ENCODE measurements at places on chromosomes 6 and 20.

DNA sequence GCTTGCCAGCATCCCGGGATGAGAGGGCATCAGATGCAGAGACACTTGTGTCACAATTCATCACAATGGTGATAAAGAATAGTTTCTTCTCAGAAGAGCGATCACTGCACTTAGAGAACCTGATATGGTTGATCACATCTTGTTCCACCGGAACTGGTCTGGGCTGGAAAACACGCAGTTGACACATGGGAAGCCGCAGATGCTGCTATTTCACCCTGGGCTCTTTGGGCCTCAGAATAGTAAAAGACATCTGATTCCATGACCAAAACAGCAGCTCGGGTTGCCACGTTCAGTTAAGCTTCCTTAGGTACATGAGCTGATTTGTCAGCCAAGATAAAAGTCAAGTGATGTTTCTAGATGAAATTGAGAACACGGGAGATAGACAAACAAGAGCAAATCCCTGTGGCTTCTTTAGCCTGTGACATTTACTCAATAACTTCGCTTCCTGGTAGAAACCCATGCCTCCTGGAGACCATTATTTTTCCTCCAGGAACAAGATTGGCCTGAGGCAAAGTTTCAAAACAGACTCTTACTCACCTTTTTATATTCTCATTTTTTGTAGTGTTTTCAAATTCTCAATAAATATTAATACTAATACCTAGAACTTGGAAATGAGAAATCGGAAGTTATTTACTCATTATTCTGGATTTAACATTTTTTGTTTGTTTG lies 59.4 kb downstream of the TRMT6 start:
- no peak for DNase-seq

DNA sequence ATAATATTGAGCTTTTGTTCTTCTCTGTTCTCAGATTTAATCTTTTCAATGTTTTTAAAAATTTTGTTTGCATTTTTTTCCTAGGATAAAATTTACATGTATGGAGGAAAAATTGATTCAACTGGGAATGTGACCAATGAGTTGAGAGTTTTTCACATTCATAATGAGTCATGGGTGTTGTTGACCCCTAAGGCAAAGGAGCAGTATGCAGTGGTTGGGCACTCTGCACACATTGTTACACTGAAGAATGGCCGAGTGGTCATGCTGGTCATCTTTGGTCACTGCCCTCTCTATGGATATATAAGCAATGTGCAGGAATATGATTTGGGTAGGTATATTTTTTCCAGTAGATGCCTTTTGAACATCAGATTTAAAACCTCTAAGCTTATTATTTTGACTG lies 89.8 kb downstream of the ATRN start:
- DNase-seq: no peak

DNA sequence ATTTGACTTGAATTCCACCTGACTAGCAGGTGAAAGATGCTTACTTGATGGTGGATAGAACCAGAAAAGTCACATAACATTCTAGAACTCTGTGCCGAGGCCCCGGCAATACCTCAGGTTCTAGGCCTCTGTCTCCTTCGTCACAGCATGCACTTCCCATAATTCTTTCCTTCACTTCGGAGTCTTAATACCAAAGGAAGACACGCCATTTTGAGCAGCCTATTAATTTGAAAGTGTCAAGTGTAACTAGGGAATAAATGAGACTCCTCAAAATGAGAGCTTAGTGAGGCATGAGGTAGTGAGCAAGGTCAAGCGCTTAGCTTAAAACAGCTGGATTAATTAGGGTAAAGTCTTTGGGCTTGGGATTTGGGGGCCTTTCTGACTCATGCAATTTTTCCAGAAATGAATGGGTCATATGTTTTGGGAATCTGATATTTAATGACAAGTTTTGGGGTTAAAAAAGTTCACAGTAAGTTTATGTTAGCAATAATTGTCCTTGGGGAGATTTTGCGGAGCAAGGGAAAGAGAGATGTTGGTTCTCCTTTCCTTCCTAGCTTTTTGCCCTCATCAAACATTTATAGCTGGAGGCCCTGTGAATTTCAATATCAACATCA lies 29.1 kb upstream of the SGK1 start:
- DNase-seq: no peak

GRCh38 chr6:89979481-89980119 lies 85.3 kb downstream of the GJA10 start:
- DNase-seq: no peak

GRCh38 chr6:168420084-168420483 lies 20.9 kb upstream of the SMOC2 start:
- no peak for DNase-seq
